Dorsolateral prefrontal cortex (tissue), 122 donors: ENCODE measurements at places on chromosomes 16 and 17.

- no peak for DNase-seq
Measured at GRCh38 chr16:87724490-87725291, 41.1 kb downstream of the KLHDC4 start.

DNA sequence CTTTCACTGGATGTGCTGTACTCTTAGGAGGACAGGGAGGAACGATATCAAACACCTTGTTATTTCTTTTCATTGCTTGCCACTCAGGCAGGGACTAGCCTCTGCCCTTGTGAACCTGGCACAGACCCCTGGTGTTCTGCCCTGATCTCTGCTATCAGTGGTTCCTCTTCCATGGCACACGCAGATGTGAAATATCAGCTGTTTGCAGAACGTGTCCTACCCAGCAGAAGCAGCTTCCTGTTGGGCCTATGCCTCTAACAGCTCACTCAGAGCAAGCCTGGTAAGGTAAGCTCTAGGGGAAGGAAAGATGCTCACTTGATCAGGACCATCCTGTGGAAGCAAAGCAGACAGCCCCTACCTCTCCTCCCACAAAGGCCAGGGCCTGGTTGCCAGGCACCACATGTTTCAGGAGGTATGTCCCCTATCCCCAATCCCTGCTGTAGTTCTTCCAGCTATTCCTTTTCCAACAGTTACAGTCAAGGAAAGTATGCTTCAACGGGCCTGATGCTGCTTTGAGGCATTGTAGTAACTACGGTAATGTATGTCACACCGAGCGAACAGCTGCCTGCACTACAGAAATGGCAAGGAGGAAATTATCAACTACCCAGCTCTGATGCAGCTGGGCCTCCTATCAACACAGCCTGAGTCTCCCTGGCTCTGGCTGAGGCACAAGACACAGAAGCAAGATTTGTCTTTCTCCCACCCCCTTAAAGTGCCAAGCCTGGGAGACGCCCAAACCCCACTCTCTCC lies 41.3 kb upstream of the GFOD2 start:
- DNase-seq: peak; percentile 23

DNA sequence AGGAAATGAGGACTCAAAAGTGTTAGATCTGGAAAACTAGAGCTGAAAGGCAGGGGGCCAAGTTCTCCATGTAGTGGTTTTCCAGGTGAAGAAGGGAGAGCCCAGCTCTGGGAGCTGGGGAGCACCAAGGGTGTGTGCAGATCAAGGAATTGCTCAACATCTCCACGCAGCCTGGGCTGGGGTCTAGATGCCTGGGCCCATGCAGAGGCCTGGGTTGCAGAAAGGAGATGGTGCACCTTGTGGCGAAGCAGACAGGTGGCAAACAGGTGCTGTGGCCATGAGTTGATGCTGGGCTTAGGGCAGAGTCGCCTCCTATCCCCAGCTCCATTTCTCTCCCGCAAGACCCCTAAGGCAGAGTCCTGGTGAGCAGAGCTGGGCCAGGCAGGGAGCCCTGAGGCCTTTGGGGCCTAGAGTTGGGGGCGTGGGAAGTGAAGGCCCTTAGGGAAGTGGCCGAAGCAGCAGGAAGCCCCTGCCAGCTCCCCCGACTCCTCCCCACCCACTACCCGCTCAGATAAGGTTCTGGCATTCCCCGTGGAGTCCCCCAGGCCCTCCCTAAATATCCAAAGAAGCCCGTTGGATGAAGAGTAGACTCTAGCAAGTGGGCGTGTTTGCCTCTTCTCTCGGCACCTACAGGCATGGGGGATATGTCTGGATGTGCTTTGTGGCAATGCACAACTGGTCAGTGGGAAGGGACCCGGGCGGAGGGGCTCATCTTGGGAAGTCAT lies 777 bp downstream of the FOXN1 start:
- no peak for DNase-seq

- no peak for DNase-seq
Measured at GRCh38 chr17:9895923-9896322, 9.1 kb downstream of the RCVRN start.

DNA sequence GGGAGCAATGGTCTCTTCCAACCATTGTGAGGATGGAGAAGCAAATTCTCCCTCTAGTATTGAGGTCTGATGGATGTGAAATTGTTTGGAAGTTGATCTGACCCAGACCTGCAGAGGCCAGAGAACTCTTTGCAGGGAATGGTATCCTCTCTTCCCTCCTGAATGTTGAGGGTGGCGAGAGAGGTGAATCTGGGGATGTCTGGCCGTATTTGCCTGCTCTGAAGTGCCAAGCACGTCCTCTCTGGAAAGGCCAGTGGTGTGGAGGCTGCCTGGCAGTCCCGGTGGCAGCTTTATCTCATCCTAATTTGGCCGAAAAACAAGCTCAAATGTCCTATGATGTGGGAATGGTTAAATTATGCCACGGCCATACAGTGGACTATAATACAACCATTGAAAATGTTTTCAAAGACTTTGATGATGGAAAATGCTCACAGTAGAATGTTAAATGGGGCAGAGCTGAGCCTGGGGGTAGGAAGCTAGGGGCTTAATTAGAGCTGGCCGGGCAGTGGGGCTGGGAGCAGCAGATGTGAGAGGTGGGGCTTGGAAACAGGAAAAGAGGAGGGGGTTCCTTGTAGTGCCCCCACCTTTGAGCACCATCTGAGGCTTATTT lies 30.8 kb downstream of the WSCD1 start:
- no peak for DNase-seq

- no peak for DNase-seq
Measured at GRCh38 chr17:68910789-68911431, 44.3 kb downstream of the ABCA8 start.

DNA sequence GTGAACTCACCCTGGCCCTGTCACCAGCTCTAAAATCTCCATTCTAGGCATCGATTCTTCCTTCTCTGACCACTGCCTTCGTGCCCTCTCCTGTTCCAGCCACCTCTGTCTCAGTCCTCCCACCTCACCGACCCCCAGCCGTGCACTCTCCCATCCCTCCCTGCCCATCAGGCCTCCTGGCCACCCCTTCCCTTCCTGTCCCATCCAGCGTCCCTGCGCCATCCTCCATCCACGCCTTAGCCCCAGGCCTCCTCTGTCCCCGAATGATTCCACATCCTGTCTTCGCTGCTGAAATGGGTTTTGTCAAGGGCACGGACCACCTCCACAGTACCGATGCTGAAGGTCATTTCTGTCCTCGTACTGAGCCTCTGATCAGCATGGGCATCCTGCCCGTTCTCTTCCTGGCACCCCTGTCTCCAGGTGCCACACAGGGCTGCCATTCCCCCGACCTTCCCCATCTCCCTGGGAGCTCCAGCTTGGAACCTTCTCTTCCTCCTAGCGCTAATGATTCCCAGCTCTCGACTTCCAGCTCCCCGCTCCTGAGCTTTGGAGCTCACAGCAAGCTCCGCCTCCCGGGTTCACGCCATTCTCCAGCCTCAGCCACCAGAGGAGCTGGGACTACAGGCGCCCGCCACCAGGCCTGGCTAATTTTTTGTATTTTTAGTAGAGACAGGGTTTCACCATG lies 2.6 kb downstream of the TRIM65 start:
- DNase-seq: peak; percentile 46

DNA sequence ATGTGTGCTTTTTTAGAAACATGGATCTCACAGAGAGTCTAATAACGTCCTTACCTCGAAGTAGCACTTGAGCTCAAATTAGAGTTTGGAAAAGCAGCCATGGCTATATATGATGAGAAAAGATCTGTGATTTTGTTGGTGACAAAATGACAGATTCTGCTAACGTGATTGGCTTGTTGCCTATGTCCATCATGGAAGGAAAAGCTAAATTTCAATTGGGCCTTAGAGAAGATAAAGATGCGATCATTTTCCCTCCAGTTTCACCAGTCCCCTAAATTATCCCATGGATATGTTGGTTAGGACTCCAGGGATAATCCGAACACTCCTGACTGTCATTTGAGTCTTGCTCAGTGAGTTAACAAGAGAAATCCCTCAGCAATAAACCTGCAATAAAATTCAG lies 175.8 kb downstream of the C16orf95 start:
- no peak for DNase-seq

- no peak for DNase-seq
Measured at GRCh38 chr16:57791195-57791892, 10.9 kb downstream of the KIFC3 start.
